ENCODE measurements at places on chromosomes 13 and 19.
A peak's percentile ranks its signal among the peaks of the same experiment; 100 is the strongest.

DNA sequence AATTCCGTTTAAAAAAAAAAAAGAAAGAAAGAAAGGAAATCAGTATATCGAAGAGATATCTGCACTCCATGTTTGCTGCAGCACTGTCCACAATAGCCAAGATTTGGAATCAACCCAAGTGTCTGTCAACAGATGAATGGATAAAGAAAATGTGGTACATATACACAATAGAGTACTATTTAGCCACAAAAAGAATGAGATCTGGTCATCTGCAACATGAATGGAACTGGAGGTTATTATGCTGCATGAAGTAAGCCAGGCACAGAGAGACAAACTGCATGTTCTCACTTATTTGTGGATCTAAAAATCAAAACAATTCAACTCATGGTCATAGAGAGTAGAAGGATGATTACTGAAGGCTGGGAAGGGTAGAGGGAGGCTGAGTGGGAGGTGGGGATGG, 16.3 kb downstream of the ZNF565 start:
- no peak for DNase-seq

GRCh38 chr13:50390503-50391248, 375.4 kb downstream of the KCNRG start:
- no peak for DNase-seq

DNA sequence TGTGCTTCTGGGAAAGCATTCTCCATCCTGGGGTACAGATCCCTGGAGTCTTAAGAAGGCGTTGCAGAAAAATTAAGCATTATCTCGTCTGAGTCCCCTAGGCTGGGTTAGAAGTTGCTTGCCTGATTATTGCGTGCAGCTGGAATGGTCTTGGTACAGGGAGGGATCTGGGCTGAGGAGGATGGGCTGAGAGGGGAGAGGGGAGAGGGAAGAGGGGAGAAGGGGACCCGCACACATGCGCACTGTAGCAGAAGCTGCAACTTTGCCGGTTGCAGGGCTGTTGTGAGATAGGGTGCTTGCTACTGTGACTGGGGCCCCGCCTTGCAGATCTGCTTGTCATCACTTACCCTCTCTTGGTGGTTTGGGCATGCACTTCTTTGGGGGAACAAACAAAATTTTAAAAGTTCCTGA, 316.8 kb downstream of the DLEU7 start:
- no peak for DNase-seq

DNA sequence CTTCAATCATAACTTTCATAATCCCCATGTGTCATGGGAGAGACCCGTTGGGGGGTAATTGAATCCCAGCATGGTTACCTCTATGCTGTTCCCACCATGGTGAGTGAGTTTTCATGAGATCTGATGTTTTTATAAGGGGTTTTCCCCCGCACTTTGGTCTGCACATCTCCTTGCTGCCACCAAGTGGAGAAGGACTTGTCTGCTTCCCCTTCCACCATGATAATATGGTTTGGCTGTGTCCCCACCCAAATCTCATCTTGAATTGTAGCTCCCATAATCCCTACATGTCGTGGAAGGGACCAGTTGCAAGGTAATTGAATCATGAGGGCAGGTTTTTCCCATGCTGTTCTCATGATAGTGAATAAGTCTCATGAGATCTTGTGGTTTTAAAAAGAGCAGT, 524.9 kb downstream of the SLITRK5 start:
- DNase-seq = no peak

DNA sequence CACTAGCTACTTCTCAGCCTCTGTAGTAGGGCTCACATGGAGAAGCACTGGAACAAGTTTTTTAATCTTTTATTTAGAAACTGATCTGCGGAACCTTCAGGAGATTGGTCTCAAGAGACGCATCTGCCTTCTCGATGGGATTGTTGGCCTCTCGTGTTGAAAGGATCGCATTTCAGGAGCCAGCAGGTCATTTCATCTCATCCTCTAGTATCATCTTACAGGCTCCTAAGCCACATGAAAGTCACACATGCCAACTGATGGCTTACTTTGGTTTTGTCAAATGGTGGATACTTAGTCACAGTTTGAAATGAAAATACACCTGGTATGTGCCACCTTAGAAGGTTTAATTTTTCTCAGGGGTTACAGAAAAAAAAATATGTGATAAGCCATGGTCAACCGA, 1703.6 kb downstream of the EFNB2 start:
- no peak for DNase-seq

- DNase-seq = no peak
These were observed 252.5 kb downstream of the LHFPL6 start for GRCh38 chr13:39350461-39350881.

DNA sequence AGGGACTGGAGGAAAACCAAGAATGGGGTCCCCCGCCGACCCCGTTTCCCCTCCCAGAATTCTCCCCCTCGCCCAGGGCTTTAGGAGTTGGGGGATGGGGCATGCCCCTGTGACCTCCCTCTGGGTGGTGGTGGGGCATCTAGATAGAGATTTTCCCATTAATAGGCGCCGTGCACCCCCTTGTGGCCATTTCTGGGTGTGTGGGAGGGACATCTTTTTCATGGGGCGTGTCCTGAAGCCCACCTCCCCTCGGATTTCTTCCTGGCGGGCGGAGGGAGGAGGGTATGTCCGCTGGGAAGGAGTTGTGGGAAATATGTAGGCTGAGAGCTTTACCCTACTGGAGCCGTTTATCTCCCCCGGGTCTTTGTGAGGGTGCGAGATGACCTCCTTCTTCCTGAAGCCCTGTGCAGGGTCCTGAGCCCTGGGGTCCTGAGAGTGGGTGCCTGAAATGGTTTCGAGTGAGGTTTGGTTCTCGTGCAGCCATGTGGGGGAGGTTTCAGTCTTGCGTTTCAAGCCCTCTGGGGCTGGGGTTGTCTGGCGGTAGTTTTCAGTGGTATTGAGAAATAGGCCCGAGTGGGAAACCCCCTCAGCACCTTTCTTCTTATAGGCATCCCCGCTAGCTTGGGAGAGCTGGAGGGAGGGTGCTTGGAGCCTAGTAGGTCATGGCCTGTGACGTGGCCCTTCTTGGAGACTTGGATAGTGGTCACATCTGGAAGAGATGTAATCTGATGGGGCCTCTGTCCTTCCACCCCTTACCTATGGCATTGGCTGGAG, 1.0 kb downstream of the PRMT1 start:
- peak; percentile 69 for DNase-seq

- no peak for DNase-seq
These were observed 73.4 kb upstream of the POMP start for GRCh38 chr13:28585561-28585960.

DNA sequence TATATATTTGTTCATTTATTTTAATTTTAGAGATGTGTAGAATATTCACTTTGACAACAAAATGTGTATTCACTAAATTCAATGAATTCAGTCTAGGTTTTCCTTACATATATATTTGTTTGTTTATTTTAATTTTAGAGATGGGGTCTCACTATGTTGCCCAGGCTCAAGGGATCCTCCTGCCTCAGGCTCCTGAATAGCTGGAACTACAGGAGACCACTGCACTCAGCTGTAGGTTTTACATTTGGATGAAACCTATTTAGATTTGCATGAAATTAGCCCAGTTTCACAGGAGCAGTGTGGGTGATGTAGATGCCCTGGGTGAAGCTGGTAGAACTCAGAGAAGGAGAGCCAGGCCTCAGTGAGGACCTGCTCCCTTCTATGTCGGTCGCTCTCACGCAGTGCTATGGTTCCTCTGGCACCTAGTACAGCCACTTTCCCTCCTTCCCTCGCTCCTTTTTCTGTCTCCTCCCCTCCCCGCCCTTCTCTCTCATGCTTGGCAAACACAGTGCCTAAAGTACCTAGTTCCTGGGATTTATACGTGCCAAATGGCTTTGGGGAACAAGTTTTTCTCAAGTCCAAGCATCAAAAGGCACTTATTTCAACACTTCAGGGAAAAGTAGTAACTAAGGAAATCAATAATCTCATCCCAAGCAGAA, 14.7 kb upstream of the HMGB1 start:
- no peak for DNase-seq

DNA sequence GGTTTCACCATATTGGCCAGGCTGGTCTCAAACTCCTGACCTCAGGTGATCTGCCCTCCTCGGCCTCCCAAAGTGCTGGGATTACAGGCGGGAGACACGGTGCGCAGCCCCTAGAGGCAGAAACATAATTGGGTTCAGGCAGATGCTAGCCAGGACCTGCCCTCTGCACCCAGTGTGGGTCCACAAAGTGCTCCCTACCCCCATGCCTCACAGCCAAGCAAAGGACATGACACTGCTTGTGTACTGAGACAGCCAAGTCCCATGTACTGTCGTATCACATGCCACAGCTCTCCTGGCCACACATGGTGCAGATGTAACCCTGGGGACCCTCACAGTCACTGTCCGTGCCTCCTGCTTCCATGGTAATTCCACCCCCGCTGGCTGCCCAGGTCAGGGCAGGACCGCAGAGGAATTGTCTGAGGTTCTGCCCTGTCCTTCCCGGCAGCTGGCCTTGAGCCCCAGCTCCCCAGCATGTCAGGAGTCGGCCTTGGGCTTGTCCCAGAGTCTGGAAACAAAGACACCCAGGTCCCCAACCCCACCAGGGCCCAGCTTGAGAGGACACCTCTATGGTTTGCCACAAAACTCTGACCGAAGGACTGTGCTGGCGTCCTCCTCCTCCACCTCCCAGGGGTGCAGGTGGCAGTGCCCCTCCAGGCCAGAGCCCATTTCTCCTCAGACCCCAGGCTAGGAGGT, 7.6 kb downstream of the PRR36 start:
- no peak for DNase-seq

- no peak for DNase-seq
These were observed 663 bp downstream of the SLITRK6 start for GRCh38 chr13:85798556-85798955.

Data from GM03348 (cell line).